ENCODE measurements at places on chromosomes 13 and 19.

DNA sequence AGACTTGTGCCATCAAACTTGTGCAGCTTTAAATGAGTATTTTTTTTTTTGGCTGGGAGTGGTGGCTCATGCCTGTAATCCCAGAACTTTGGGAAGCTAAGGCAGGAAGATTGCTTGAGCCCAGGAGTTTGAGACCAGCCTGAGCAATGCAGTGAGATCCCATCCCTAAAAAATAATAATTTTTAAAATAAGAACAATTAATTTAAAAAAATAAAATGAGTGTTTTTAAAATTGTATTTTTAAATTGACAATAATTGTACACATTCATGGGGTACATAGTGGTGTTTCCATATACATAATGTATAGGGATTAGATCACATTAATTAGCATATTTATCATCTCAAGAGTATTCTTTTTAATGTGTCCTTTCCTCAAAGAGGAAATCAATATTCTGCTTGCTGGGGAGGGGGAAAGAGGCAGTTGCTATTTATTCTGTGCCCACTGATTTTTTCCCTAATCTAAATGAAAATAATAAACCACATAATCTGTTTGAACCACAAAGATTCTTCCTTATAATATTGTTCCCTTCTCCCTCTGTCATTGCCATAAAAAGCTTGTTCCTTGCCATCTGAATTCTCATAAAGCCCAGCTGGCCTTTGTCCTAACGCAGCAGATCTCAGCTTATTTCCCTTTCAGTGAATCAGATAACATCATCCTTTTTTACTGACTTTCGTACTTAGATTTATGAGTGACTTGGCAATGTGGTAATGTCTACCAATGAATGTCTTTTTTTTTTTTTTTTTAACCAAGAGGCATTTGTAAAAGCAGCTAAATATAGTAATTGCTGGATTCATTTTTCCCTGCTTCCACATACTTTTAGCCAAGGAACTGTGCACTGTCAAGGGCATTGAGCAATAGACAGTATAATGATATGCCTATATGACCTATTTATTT, 81.8 kb upstream of the RUBCNL start:
- DNase-seq: peak; percentile 73

GRCh38 chr13:30997697-30998096, 65.2 kb downstream of the TEX26 start:
- DNase-seq: no peak

GRCh38 chr13:114174529-114174961, 4.5 kb upstream of the CFAP97D2 start:
- DNase-seq: no peak

- no peak for DNase-seq
Measured at GRCh38 chr13:40618581-40619478, 47.6 kb downstream of the FOXO1 start.

DNA sequence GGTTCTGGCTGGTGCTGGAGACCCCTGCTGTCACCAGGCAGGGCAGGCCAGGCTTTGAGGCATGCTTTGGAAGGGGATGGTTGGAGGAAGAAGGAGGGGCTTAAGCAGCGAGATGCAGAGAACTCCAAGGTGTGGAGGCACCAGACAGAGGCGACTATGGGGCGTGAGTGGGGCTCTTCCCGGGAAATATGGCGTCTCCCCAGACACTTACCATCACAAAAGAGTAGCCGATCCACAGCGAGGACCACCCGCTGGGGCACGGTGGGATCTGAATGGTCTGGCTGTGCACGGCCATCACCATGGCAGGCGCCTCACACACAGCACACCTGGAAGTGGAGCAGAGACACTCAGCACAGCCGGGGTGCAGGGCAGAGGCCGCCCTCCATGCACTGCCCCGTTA, 151.9 kb downstream of the COL4A1 start:
- no peak for DNase-seq

GRCh38 chr13:106297283-106297682, 238.2 kb downstream of the EFNB2 start:
- no peak for DNase-seq

DNA sequence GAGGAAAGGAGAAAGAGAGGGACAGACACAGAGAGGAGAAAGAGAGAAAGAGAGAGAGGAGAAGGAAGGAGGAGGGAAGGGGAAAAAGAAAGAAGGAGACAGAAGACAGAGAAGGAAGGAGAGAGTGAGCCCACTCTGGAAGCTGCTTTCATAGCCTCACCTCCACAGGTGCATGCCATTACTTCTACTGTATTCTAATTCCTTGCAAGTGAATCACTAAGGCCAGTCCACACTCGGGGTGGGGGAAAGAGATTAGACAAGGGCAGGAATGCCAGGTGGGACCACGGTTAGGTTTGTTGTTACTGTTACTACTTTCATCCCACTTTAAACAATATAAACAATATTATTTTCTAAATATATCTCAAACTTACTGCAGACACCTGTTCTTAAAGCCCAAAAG, 684.5 kb upstream of the ARGLU1 start:
- no peak for DNase-seq

GRCh38 chr13:111927181-111927540, 139.8 kb upstream of the SOX1 start:
- no peak for DNase-seq
